ENCODE measurements at places on chromosomes 1 and 21.

DNA sequence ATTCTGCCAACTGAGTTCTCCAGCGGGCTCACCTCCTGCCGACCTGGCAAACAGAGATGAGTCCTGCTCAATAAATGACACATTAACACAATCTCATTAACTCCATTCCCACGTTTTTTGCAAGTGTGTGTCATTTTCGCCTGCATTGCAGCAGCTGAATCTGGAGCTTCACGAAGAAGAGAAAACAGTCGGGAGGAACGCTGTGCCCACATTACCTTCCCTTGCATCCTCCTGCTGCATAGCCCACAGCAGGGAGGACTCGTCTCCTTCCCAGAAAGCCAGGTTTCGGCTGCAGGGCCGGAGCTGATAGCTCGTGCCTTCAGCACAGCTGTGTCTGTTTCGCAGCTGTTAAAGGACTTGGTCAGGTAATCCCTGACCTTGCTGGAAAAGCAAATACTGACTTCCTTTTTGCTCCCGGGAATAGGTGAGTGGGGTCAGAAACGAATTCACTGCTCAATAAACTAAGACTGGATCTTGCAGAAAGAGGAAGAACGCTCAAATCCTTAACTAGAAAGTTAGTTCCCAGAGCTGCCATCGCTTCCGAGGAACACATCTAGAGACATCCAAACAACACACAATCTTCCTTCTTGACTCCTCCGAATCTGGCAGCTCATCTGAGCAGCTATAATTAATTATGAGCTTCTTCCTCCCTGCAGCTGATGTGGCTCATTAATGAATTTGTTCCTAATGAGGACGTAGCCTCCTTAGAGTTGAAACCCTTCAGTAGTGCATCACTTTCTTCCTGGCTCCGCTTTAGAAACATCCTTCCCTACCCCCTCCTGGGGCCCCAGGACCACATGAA, 33.0 kb downstream of the KANK4 start:
- H3K4me3 ChIP-seq, result peak overlapping the region; percentile 25
- H3K4me1 ChIP-seq, result peaks cover 12% of the 10 kb centered on the region
- DNase-seq, result no peak
- H3K36me3 ChIP-seq, result no peaks in the 10 kb centered on the region
- no peak overlapping the region for H3K27ac ChIP-seq

DNA sequence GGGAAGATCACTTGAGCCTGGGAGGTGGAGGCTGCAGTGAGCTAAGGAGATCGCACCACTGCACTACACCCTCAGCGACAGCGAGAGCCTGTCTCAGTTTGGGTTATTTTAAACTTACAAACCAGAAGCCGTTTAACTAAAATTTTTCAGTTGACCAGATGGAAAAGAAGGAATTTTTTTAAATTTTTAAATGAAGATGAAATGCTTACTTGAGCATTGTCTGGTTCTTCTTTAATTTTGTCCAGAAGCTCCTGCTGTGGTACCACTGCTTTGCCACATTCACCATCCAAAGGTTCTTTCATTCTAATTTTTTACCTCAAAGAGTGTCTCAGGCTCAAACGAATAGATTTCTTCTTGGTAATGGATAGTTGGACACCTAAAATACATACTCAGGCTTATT, 1.4 kb downstream of the ZMYM6 start:
- H3K27me3 ChIP-seq, result no peaks in the 10 kb centered on the region
- H3K27ac ChIP-seq, result peak overlapping the region; percentile 98
- peak overlapping the region; percentile 99 for H3K4me3 ChIP-seq
- no peak for DNase-seq

GRCh38 chr1:22238356-22239224, 95.7 kb upstream of the WNT4 start:
- no peak overlapping the region for H3K4me3 ChIP-seq
- H3K27me3 ChIP-seq, result peaks cover 41% of the 10 kb centered on the region
- peaks cover 23% of the 10 kb centered on the region for H3K4me1 ChIP-seq
- H3K27ac ChIP-seq, result no peak overlapping the region
- no peaks in the 10 kb centered on the region for H3K36me3 ChIP-seq

GRCh38 chr1:213089924-213090677, 39.1 kb downstream of the RPS6KC1 start:
- no peak for DNase-seq
- H3K4me3 ChIP-seq, result no peak overlapping the region
- no peaks in the 10 kb centered on the region for H3K4me1 ChIP-seq
- H3K36me3 ChIP-seq, result peaks cover 3% of the 10 kb centered on the region
- H3K27ac ChIP-seq, result no peak overlapping the region
- no peaks in the 10 kb centered on the region for H3K27me3 ChIP-seq

DNA sequence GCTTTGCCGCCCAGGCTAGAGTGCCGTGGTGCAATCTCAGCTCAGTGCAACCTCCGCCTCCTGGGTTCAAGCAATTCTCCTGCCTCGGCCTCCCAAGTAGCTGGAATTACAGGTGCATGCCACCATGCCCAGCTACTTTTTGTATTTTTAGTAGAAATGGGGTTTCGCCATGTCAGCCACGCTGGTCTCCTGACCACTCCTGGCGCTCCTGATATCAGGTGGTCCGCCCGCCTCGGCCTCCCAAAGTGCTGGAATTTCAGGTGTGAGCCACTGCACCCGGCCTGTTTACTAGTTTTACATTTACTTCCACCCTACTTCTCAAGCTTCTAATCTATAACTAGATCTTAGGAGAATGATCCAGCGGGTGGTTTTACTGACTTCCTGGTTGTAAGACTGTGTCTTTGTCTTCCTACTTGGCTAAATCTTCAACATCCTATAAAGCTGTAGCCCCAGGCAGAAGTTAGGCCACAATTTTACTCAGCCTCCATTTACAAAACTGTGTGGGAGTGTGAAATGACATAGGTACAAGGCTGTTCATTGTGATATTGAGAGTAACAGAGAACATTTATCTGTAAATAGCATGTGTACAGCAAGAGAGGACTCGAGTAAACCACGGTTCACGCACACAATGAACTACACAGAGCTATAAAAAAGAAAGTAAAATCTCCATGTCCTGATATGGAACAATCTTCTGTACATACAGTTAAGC, 9.6 kb upstream of the POU2F1 start:
- no peaks in the 10 kb centered on the region for H3K36me3 ChIP-seq
- peaks cover 7% of the 10 kb centered on the region for H3K4me1 ChIP-seq
- no peak overlapping the region for H3K27ac ChIP-seq
- H3K27me3 ChIP-seq, result no peaks in the 10 kb centered on the region
- DNase-seq, result no peak

DNA sequence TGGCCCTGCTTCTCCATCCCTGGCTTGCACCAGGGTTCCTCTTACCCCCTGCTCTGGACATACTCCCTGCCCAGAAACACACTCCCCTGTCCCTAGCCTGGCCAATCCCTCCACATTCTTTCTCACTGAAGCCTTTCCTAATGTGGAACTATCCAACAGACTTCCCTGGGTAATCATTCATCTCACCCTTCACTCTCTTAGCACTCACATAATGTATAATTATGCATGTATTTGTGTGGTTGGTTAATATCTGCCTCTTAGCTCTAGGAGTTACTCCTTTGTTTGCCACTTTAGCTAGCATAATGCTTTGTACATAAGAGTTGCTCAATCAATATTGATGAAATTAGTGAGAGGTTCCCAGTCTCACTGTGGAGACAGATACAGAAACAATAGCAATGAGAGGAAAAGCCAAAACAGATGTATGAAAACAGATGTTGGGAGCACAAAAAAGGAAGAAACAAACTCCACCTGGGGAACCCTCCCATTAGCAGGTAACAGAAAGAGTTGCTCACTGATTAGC, 76.9 kb upstream of the WARS2 start:
- no peaks in the 10 kb centered on the region for H3K4me1 ChIP-seq
- no peaks in the 10 kb centered on the region for H3K36me3 ChIP-seq
- no peak overlapping the region for H3K4me3 ChIP-seq
- no peak overlapping the region for H3K27ac ChIP-seq
- H3K27me3 ChIP-seq, result no peaks in the 10 kb centered on the region

DNA sequence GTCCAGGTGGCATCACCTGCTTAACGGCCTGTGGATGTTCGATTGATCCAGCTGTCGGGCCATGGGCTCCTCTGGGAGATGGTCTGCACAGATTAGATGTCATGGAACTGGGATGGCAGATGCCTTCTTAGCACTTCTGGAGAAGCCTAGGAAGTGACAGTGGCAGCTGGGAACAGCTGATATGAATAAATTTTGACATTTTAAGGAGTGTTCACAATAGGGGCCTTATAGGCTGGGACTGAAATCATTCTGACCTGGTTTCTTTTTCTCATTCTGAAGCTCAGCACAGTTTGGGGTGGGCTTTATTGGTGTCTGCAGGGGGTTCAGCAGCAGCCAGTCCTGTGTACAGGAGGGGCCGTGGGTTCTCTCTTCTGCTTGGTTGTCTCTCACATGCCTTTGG, 175.3 kb downstream of the CACNA1E start:
- no peak overlapping the region for H3K4me3 ChIP-seq
- H3K36me3 ChIP-seq, result no peaks in the 10 kb centered on the region
- no peak overlapping the region for H3K27ac ChIP-seq

DNA sequence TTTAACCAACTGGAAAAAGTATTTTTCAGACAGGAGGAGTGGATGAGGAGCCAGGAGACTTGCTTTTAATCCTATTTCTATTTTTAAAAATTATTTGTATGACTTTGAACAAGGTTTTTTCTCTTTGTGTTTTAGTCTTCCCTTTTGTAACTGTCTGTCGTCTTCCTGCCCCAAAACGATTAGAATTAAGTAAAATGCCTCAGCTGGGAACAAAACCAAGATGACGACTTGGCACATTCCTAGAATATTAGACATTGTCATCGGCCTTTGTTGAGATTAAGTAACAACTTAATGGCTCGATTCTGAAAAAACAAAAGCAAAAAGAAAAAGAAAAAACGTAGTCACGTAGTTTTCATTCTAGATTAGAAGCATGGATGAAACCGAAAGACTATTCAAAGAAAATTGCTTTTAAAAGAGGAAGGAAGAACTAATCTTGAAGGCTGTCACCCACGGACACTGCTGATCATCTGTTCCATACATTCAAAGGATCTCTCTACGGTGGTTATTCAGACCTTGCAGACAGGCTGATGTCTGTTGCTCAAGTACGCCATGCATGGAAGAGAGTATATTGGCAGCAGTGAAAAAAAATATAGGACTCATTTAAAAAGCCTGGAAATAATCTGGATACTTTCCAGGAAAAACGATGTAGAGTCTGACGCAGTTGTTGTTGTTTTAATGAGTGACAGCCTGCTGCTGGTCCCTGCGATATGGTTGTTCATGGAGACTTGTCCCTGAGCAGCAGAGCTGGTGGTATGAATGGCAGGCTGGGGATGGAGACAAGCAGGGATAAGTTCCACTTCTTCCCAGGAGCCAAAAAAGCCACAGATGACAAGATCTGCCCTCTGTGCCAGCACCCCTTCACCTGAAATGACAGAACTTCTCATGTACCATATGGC, 16.8 kb downstream of the GNG4 start:
- H3K27me3 ChIP-seq, result no peaks in the 10 kb centered on the region
- H3K27ac ChIP-seq, result no peak overlapping the region
- no peak for DNase-seq
- no peak overlapping the region for H3K4me3 ChIP-seq
- H3K36me3 ChIP-seq, result no peaks in the 10 kb centered on the region

GRCh38 chr1:54139711-54140110, 13.1 kb downstream of the CDCP2 start:
- no peaks in the 10 kb centered on the region for H3K36me3 ChIP-seq
- no peak for DNase-seq
- no peaks in the 10 kb centered on the region for H3K4me1 ChIP-seq
- H3K27me3 ChIP-seq, result peaks cover 2% of the 10 kb centered on the region
- no peak overlapping the region for H3K27ac ChIP-seq
- H3K4me3 ChIP-seq, result no peak overlapping the region

DNA sequence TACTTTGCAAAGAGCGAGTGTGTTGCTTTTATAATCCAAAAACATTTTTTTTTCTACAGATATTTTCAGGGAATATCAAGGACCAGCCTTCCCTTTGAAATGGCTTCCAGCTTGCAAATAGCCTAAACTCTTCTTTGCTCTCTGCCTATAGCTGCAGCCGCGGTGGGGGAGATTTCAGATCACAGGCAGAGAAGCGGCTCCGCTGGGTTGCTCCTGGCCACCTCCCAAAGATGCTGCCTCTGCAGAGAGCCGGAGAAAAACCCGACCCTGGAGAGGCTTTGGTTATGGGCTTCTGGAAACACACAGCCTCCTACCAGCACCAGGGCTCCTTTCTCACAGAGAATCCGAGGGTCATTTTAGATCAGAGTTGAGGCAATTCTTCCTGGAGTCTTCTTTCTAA, 18.6 kb upstream of the PAX7 start:
- peaks cover 11% of the 10 kb centered on the region for H3K27me3 ChIP-seq
- H3K4me1 ChIP-seq, result no peaks in the 10 kb centered on the region
- DNase-seq, result no peak
- no peaks in the 10 kb centered on the region for H3K36me3 ChIP-seq

GRCh38 chr1:33093004-33093403, 12.1 kb downstream of the AZIN2 start:
- peaks cover 7% of the 10 kb centered on the region for H3K36me3 ChIP-seq
- no peak overlapping the region for H3K27ac ChIP-seq
- no peak for DNase-seq

DNA sequence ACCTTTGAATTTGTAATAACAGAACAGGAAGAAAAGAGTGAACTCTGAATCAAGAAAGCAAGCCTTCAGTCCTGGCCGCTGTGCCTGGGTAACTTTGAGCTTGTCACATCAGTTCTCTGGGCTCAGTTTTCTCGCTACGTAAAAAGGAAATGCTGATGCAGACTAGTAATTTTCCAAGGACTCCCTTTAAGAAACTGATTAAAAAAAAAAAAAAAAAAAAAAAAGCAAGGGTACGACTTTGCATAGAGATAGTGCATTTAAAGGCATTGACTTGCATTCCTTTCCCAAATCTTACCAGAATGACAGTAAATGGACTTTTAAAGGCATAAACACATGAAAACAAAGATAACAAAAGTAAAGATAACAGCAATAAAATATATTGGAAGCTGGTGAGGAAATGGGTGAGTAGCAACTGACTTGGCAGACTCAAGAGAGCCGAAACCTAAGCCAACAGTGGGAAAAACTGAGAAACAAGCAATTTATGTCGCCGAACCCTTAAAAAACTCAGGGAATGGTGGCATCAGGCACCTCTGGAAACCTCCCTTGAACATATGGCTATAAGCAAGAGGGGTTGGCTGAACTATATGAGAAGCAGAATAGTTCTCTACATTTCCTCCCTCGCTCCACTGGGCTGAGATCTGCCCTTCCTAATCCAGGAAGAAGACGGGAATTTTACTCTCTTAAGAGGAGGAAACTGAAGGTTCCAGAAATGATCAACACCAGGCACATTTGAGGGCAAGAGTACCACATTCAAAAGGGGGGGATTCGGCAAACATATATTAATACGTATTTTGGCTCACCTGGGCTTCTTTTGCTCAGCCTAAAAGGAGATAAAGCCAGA, 189.2 kb downstream of the CDC7 start:
- H3K4me3 ChIP-seq, result no peak overlapping the region
- no peaks in the 10 kb centered on the region for H3K4me1 ChIP-seq
- no peak for DNase-seq
- H3K27ac ChIP-seq, result no peak overlapping the region
- no peaks in the 10 kb centered on the region for H3K27me3 ChIP-seq

DNA sequence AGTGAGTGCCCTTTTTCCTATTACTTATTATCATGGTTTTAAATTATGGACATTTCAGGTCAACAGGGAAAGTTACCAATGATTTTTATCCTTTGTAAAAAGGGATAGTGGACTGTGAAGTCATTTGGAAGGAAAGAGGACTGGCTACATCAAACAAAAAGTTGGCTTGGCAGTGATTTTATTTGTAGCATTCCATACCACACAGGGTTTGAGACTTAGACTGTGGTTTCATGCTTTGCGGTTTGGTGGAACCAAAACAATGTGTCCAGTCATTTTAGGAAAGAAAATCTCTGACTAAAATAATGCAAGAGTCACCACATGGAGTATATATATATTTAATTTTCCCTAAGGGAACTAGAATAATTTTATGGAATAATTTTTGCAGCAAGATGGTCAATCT, 239.5 kb downstream of the HMCN1 start:
- H3K27me3 ChIP-seq, result no peaks in the 10 kb centered on the region
- no peak overlapping the region for H3K4me3 ChIP-seq
- H3K27ac ChIP-seq, result no peak overlapping the region
- no peak for DNase-seq
